ENCODE measurements at places on chromosomes 7 and 10.
A peak's percentile ranks its signal among the peaks of the same experiment; 100 is the strongest.

DNA sequence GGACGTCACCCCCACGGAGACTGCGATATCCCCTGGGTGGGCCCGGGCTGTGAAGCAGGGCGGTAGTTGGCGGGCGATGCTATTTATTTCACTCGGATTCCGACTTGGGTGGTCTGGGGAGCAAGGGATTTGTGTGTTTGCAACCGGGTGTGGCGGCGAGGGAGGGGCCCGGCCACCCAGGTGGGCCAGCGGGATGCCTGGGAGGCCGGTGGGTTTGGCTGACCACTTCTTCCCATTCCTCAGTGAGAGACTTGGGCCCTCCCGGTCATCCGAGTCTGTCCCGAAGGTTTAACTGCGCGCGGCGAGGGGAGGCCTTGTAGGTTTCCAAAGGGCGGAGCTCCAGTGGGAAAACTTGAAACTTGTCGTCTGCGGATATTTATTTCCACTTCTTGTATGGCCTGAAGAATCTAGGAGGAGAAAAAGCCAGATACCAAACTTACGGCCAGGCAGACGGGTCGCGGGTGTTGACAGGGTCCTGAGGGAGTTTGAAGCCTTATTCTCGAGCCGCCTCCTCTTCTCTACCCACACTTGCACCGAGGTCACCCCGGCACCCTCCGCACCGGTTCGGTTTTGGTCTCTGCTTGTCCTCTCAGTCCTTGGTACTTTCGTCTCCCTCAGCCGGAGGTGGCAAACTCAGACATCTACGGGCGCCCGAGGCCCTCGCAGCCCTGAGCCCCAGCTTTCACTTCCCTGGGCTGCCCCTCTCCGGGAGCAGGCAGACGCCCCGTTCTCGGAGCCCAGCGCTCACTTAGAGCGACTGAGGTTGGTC lies 17.9 kb downstream of the ZNF316 start:
- no peak for DNase-seq

GRCh38 chr7:107977048-107977447 lies 25.9 kb downstream of the LAMB1 start:
- DNase-seq: no peak

GRCh38 chr10:62916141-62916603 lies 100.0 kb upstream of the EGR2 start:
- DNase-seq: no peak

DNA sequence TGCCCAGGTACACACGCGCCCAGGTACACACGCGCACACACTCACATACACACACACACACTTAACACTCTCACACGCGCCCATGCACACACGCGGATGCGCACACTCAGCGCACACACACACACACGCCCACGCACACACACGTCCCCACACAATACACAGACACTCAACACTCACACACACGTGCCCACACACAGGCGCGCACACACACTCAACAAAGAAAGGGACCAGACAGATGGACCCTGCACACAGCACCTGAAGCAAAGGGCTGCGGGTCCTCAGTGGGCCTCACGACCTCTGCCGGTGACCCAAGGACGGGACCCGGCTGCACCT lies 257.4 kb downstream of the ZMYND11 start:
- DNase-seq: no peak

- no peak for DNase-seq
These were observed 1005.3 kb upstream of the SORCS1 start for GRCh38 chr10:108169846-108170245.

- no peak for DNase-seq
These were observed 309.0 kb upstream of the HGF start for GRCh38 chr7:82078807-82079206.

DNA sequence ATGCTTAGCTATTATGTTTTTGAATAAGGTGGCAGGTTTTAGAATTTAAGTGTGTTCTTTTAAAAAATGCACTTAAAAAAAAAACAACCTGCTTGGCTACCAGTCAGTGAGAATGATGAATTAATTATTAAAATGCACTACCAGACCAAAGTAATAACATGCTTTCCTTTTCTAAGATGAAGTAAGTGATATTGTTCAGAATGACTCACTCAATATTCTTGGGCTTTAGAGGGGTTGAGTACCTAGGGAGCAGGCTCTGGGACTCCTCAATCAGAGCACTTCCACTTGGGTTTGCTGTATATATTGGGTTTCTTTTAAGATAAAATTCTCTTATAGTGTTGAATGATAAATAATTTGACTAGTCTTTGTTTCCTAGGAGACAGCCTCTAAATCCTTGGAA lies 8.6 kb downstream of the STAM start:
- no peak for DNase-seq

GRCh38 chr7:38463277-38464225 lies 167.6 kb downstream of the AMPH start:
- DNase-seq: peak; percentile 67

DNA sequence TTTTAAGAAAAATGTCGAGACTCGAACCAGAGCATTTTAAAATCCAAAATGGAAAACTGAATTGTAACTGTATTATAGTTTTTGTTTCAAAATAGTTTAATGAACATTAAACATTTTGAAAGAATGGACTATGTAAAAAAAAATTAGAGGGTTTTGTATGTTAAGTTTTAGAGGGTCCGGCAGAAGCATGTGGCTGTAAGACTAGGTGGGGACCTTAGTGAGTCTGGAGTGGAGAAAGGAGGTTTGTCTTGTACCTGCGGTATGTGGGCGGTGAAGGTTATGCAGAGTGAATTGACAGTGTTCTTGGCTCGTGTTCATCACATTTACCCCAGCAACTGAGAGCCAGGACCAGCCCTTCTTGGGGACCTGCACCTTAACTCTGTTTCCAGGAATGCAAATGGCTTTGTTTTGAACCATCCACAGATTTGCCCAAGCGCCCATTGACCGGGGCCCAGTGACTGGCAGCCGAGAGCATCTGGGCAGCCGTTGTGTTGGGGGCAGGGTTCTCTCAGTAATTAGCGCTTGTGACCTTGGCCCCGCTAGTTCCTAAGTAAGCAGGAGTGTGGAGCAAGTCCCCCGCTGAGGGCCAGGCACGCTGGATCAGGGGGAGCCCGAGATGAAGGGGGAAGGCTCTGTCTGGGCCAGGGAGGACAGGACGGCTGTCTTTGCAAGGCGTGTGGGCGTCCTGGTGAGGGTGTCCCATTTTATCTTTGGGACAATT lies 1.4 kb upstream of the KLF6 start:
- DNase-seq: no peak

DNA sequence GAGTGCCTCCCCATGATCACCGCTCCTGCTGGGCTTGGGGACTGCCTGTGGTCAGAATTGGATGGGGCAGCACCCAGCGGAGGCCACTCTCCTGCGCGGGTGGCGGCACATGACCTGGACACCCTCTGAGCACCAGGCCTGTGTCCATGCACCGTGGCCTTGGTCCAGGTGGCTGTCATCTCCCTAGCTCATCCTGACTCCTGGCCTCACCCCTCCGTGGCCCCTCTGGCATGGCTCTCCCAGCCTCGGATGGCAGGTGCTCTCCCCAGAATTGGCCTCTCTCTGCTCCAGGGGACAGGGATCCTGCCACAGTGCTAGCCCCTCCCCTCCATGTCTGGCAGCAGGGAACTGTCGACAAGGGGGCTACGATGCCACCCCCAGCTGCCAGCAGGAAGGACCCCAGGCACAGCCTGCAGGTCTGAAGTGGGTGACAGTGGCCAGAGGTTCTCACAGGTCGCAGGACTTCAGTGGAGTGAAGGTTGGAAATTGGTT lies 37.2 kb upstream of the BTBD16 start:
- no peak for DNase-seq

DNA sequence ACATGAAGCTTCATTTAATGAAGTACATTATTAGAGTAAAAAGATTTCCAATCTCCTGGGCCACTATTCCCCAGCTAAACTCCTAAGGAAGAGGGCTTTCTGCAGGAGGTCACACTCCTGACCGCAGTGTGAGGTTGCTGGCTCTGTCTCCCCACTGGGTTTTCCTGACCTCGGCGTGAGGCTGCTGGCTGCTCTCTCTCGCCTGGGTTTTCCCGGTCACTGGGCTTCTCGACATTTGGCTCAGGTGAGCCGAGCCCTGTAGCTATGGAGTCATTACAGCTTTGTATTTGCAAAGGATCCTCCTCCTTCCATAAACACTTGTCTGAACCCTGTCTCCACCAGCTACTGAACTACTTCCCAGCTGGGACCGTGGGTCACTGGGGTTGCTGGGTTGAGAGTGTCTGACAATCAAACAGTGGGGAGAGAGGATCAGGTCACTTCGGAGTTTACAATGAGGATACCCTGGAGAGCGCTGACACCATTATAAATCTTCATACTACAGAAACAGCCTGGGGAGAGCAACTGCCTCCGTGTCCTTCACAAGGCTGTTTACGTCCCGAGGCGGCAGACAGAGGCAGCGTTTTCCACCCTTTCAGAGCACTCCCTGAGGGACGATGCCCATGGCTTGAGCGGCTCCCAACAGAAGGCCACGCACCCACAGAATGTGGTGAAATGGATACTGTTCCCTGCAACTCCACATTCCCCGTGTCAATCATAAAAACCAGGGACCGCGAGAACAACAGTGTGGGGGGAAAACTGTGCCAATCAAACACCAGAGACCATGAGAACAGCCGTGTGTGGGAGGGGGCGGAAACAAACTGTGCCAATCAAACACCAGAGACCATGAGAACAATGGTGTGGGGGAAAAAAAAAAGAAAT lies 226.2 kb downstream of the ZMYND11 start:
- no peak for DNase-seq

DNA sequence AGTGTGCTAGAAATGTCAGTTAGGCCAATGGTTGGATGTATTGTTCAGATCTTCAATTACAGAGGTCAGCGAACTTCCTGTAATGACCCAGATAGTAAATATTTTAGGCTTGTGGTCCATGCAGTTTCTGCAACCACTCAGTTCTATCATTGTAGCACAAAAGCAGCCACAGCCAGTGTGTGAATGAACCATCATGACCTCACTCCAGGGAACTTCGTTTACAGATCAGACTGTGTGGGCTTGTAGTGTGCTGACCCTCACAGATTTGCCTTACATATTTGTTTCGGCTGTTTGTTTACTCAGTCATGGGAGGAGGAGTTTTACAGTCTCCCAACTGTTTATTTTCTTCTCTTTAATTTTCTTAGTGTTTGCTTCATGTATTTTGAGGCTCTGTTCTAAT lies 55.4 kb downstream of the LANCL2 start:
- no peak for DNase-seq

GRCh38 chr7:111180338-111180737 lies 89.4 kb downstream of the LRRN3 start:
- no peak for DNase-seq

DNA sequence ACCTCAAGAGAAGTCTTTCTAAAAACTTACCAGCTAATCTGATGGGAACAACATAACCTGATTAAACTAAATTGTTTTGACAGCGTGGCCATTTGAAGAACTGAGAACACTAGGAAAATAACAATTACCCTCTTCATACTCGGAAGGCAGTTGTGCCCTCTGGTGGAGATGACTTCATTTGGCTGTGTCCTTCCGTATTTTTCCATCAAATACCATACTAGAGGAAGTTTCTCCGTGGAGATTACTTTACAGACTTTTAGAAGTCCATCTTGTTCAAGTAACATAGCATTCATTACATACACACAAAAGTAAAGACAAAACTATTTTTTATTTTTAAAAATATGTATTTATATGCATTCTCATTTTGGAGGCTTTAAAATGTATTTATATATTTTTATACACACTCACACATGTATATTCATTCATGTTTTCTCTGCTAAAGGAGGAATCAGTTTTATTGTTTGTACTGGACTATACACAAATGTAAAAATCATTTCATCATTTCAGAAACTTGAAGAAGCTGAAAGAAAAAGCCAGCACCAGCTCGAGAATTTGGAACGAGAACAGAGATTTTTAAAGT lies 25.2 kb downstream of the SMNDC1 start:
- DNase-seq: no peak

DNA sequence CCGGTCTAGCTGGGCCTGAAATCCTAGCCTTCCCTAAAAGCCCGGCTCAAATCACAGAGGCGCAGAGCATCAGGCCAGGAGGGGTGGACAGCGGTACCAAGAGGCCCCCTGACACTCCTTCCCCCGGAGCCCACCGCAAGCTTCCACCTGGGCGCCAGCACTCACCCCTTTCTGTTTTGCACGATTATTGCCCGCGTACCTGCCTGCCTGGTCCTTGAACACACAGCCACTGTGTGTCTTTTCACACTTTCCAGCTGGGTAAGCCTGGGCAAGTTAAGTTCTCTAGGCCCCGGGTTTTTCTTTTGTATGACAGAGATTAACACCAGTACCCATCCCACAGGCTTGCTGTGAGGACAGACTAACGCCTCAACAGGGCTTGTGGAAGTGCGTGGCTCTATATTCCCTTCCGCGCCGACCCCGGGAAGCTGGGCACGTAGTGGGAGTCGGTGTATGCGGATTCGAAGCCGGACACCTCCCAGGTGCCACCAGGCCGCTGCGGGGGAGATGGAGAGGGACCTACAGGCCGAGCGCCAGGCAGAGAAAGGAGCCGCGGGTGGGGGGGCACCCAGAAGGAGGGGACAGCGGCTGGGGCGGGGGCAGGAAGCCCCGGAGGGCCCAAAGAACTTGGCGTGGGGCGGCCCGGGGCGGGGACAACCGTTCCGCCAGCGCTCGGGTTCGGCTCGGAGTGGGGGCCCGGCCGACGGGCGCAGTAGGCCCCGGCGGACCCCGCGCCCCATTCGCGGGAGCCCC lies 792 bp downstream of the ZNF746 start:
- peak; percentile 32 for DNase-seq

- DNase-seq: no peak
These were observed 71.5 kb downstream of the CLEC2L start for GRCh38 chr7:139594911-139595476.

GRCh38 chr7:67619175-67619574 lies 622.5 kb downstream of the TYW1 start:
- DNase-seq: no peak

DNA sequence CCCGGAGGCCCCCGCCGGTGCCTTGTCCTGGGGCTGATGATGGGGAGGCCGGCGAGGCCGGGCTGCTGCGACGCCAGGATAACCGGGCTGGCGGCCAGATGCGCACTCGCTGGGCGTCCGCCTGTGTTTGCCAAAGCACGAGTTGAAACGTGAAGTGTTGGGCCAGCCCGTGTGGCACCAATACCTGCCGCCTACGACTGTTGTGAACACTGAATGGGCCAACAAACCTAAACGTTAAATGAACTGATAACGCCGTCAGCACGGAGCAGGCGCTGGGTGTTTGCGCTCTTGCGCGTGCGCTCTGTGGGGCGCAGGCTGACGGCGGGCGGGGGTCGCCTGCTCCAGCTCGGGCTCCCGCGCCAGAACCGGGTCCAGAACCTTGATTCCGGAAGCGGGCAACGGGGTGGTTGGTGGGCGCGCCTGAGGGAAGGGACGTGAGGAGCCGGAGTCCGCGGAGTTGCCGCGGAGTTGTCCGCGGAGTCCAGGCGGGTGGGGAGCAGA lies 658 bp downstream of the CYP2E1 start:
- no peak for DNase-seq

- no peak for DNase-seq
These were observed 1.9 kb upstream of the IFRD1 start for GRCh38 chr7:112448381-112448780.

GRCh38 chr7:104848138-104848990 lies 165.6 kb upstream of the KMT2E start:
- DNase-seq: peak; percentile 58

- DNase-seq: no peak
These were observed 133.4 kb upstream of the CSTF2T start for GRCh38 chr10:51832652-51833383.
